ENCODE measurements at places on chromosomes 16 and 17.

DNA sequence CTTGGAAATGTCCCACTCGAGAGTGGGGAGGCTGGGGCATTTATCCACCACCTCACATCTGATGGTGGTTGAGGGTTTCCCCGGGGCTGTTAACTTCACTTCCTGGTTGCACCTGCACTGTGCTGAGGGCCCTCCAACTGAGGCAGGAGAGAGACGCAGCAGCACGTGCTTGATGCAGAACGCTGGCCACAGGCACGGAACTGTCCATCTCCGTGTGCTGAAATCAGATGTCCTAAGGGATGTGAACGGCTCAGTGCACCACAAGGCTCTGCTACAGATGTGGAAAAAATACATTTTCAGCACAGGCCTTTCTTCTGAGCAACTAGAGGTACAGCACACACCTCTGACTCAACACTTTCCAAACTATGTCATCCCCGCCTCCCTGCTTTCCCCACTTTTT is 114.8 kb upstream of the C16orf82 start:
- no peak for DNase-seq

DNA sequence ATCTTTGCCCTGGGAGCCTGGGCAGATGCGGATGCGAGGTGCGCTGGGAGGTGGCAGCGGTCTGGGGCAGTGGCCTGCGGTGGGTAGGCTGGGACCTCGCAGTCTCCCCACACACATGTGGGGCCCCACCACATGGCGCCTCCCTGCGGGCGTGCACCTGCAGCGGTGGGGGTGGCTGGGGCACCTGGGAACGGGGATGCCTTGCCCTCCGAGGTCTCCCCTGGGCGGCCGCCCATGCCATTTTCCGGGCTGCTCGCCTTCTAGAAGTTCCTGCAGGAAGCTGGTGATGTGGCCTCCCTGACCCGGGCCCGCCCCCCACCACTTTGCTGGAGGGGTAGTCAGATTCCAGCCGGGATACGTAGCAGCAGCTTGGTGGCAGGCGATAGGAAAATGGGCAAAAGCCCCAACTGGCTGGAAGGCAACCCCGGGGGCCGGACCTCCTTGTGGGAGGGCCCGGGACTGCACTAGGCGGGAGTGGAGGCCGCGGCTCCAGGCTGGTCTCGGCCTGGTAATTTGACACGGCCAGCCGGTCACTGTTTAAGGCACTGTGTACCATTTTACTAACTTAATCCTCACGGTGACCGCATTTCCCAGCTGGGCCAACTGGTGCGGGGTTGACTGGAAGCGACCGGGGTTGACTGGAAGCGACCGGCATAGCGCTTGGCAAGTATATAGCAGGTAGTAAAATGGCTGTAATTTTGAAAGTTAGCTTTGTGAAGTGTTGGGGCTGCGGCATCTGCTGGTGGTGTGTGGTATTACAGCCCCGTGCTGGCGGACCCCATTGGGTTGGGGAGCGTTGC is 38.5 kb downstream of the IGF2BP1 start:
- DNase-seq: peak; percentile 17

DNA sequence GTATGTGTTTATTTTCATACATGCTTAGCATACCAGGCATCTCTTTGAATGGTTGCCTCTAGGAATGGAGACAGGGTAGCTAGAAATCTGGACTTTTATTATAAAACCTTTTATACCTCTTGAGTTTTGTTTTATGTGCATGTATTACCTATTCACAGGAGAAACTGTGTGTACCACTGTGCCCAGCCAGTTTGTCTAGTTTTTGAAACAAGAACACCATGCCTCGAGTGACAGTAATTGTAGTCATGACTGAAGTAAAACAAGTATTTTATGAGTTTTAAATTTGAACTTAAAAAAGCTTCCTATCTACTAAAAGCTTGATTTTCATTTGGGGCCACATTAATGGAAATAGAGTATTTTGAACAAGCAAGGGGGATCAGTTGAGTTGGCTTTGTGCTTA is 57.4 kb downstream of the SNTB2 start:
- no peak for DNase-seq

GRCh38 chr16:12229759-12230594 is 253.4 kb downstream of the SNX29 start:
- DNase-seq: no peak

DNA sequence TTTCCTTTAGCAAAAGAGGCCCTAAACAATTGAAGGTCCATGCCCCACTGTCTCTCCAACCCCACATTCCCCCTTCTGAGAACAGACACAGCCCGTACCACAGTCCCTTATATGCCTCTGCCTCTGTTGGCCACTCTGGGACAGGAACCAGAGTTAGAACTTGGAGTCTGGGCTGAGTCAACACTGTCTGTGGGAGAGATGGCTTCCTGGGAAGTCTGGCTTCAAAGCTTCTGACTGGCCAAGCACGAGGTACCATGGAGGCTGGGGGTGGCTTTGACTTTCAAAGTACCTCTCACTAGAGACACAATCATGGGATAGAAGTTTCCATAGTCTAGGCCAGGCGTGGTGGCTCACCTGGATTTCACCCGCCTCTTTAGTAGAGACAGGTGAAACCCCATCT is 14.9 kb upstream of the SPOP start:
- DNase-seq: no peak

- peak; percentile 25 for DNase-seq
Observed at GRCh38 chr17:78497115-78497540, 80.1 kb downstream of the DNAH17 start.

- no peak for DNase-seq
Observed at GRCh38 chr17:31295489-31295871, 1.6 kb downstream of the OMG start.

All from NCI-H2081 treated with DMSO at 0.1 percent for 48 hours (cell line).